Left ventricle myocardium inferior (tissue), 1 donor: ENCODE measurements at places on chromosomes 16 and 17. TPM values are rescaled to one million over a fixed set of nuclear protein-coding genes. Genes with fewer than 3 reads are reported as not detected.
A peak's percentile ranks its signal among the peaks of the same experiment; 100 is the strongest.

GRCh38 chr17:28182559-28182958 is 136.4 kb upstream of the TMEM97 start:
- H3K27ac ChIP-seq, result no peak overlapping the region
- no peak overlapping the region for H3K4me3 ChIP-seq
- no peaks in the 10 kb centered on the region for H3K27me3 ChIP-seq
- H3K36me3 ChIP-seq, result peaks cover 35% of the 10 kb centered on the region

DNA sequence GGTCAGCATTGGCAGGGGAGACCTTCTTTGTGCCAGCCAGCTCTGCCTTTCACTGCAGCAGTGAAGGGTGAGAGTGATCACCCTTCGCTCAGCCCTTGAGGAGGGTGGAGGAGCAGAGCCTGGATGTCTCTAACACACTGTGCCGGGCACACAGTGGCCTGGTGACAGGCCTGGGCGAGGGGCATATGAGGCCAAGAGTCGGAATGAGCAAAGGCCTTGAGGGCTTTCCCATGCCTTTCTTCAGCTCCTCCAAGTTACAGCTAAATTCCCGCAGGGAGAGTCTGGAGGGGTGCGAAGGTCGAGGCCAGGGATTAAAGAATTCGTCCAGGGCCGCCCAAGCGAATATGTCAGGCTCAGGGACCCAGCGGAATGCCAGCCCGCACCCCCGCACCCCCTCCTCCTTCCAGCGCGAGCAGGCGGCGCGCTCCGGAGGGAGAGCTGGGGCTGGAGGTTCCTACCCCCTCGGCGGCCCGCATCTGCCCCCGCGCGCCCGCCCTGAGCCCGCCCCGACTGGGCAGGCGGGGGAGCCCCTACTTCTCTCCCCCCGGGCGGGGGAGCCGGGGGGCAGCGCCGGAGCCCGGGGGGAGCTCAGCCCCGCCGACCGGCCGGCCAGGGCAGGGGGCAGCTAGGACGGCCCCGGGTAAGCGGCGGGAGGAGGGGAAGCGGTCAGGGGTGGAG is at the start of gene RASL10B:
RASL10B (plus strand) TSS at position 401 of the 678 bp plus-strand sequence. CDS start 3,546 bp downstream, outside the sequence.
- peak within 1 kb of the TSS; percentile 77 for H3K4me3 ChIP-seq
- no peaks in the 10 kb centered on the region for H3K36me3 ChIP-seq
- H3K27me3 ChIP-seq, result no peaks in the 10 kb centered on the region

DNA sequence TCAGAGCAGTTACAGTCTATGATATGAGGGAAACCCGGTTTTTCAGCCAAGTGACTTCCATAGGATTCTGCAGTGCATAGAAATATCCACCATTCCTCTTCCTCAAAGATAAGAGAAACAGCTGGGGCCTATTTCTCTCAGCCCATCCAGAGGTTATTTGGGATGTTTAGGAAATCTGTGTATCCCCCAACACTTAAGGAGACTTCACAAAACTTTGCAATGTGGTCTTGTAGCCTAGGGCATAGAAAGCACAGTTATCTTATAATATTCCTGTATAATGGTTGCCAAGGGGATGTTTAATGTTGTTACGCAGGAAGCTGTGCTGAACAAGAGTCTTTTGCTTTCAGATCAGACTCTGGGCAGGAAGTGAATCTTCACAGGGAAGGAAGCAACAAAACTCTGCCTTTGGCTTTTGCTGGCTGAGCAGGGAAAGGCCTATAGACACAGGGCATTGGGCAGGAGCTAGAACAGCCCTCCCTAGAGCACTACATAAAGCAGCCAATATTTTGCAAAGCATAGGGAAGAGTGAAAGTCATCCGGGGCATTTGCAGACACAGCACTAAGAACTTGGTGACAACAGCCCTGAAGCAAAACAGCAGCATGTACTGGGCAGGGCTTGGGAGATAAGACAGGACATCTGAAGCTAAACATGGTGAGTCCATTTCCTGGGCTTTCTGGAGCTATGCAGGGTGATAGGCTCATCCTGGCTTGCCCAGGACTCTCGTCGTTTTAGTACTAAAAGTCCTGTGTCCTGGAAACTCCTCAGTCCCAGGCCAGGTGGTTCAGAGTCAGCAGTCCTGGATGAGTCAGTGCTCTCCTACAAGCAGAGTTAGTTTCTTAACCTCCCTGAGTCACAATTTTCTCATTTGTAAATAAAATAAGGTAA is 18.7 kb upstream of the BEAN1 start:
- peaks cover 30% of the 10 kb centered on the region for H3K4me1 ChIP-seq
- peak overlapping the region; percentile 89 for H3K27ac ChIP-seq
- H3K36me3 ChIP-seq, result peaks cover 16% of the 10 kb centered on the region
- peak; percentile 42 for DNase-seq

DNA sequence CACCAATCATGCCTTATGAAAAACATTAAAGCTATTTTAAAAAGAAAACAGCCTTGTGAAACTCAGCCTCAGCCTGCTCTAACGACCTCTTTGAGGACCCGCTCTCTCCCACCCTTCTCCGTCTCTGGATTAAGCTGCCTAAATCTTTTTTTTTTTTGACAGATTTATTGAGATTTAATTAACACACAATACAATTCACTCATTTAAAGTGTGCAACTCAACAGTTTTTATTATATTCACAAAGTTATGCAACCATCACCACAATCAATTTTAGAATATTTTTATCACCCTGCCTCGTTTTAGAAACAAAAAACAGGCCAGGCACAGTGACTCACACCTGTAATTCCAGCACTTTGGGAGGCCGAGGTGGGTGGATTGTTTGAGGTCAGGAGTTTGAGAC is 8.4 kb downstream of the CDR2L start:
- no peak overlapping the region for H3K4me3 ChIP-seq
- no peak overlapping the region for H3K27ac ChIP-seq
- peaks cover 48% of the 10 kb centered on the region for H3K4me1 ChIP-seq
- no peak for DNase-seq
- no peaks in the 10 kb centered on the region for H3K27me3 ChIP-seq
- H3K36me3 ChIP-seq, result peaks cover 19% of the 10 kb centered on the region

DNA sequence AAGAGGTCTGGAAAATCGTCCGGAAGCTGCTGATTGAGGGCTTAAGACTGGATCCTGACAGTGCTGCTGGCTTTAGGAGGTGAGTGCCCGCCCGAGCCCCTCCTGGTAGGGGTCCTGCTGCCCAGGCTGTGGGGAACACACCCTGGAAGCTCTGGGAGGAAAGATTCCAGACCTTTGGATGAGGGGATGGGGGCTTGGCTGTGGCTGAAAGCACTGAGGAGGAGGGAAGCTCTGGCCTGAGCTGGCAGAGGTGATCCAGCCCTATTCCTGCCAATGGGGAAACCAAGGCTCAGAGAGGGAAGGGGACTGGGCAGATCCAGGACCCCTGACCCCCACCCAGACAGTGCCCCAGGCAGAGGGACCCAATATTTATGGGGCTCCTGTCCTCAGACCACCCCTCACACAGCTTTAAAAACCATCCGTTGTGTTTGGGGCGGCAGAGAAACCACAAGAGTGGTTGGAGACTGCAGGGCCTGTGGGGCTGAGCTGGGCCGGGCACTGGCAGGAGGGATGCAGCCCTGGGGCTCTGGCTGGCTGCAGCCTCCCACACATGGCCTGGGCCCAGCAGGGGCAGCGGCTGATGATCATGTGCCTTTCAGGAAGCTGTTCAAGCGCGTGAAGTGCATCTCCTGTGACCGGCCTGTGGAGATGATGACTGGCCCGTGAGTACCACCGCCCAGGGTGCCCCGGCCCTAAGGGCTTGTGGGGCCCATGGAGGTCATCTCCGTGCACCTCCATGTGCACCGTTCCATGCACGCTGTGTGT is 22.8 kb downstream of the UBALD1 start:
- H3K27me3 ChIP-seq, result peaks cover 13% of the 10 kb centered on the region
- H3K27ac ChIP-seq, result no peak overlapping the region
- H3K4me3 ChIP-seq, result no peak overlapping the region
- no peak for DNase-seq
- no peaks in the 10 kb centered on the region for H3K4me1 ChIP-seq

GRCh38 chr16:12646490-12647274 is 157.0 kb downstream of the CPPED1 start:
- H3K4me1 ChIP-seq, result no peaks in the 10 kb centered on the region
- peaks cover 16% of the 10 kb centered on the region for H3K27me3 ChIP-seq
- no peak overlapping the region for H3K4me3 ChIP-seq
- H3K36me3 ChIP-seq, result no peaks in the 10 kb centered on the region
- H3K27ac ChIP-seq, result no peak overlapping the region
- no peak for DNase-seq

- peaks cover 5% of the 10 kb centered on the region for H3K4me1 ChIP-seq
- no peaks in the 10 kb centered on the region for H3K27me3 ChIP-seq
- no peak for DNase-seq
- H3K36me3 ChIP-seq, result peaks cover 18% of the 10 kb centered on the region
- H3K4me3 ChIP-seq, result no peak overlapping the region
Observed at GRCh38 chr16:11179574-11179973, 76.4 kb downstream of the SOCS1 start.

- peaks cover 22% of the 10 kb centered on the region for H3K27me3 ChIP-seq
- no peaks in the 10 kb centered on the region for H3K4me1 ChIP-seq
- H3K4me3 ChIP-seq, result no peak overlapping the region
Observed at GRCh38 chr16:84851192-84852127, 31.7 kb downstream of the CRISPLD2 start.

DNA sequence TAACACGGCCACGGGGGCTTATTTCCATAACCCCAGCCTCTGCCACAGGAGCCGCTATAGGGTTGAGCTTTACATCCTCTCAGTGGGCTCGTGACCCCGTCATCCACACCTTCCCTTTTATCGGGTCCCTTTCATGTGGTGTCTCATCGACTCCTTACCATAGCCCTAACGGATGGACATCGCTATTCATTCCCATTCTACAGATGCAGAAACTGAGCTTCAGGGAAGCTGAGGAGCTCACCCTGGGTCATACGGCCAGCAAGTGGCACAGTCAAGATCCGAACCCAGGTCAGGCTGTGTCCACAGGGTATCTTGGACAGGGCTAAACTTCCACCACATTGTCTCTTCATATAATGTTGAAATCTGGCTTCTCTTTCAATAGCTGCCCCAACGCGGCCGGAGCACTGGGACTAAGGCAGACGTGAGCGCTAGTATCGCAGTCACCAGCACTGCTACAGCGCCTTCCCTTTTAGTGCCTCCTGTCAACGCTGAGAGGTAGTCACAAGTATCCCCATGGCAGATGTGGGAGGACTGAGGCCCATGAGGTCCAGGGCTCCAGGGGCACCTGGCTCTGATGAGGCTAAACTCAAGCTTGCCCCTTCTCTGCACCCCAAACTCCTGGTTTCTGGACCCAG is 50.8 kb downstream of the SOCS1 start:
- no peak overlapping the region for H3K27ac ChIP-seq
- H3K4me1 ChIP-seq, result peaks cover 9% of the 10 kb centered on the region
- no peak overlapping the region for H3K4me3 ChIP-seq
- H3K36me3 ChIP-seq, result no peaks in the 10 kb centered on the region
- no peak for DNase-seq

Gene TMEM219
- total RNA-seq, result 63.2 TPM

Gene CDK5R1
- 1.5 TPM for total RNA-seq

Gene ICAM2
- 28.2 TPM for total RNA-seq

Gene CD7
- 0.47 TPM for total RNA-seq
